ENCODE measurements at places on chromosomes 5 and 9.
A peak's percentile ranks its signal among the peaks of the same experiment; 100 is the strongest.

- peak; percentile 75 for DNase-seq
Measured at GRCh38 chr5:123209502-123210027, 120.5 kb downstream of the PRDM6 start.

DNA sequence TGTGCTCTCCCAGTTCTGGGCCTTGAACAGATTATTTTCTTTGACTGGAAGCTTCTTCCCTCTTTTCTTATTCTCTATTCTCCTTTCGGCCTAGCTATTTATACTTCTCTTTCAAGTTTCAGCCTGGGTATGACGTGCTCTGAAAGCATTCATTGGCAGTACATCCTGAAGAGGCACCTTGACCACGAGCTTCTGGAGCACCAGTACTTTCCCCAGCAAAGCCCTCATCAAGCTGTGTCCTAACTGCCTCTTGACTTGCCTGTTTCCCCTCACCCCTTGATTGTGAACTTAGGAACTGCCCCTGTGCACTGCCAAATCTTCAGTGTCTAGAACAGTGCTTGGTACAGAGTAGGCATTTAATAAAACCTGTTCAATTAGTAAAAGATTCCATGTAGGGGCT is 154.9 kb downstream of the KCTD16 start:
- DNase-seq = no peak

DNA sequence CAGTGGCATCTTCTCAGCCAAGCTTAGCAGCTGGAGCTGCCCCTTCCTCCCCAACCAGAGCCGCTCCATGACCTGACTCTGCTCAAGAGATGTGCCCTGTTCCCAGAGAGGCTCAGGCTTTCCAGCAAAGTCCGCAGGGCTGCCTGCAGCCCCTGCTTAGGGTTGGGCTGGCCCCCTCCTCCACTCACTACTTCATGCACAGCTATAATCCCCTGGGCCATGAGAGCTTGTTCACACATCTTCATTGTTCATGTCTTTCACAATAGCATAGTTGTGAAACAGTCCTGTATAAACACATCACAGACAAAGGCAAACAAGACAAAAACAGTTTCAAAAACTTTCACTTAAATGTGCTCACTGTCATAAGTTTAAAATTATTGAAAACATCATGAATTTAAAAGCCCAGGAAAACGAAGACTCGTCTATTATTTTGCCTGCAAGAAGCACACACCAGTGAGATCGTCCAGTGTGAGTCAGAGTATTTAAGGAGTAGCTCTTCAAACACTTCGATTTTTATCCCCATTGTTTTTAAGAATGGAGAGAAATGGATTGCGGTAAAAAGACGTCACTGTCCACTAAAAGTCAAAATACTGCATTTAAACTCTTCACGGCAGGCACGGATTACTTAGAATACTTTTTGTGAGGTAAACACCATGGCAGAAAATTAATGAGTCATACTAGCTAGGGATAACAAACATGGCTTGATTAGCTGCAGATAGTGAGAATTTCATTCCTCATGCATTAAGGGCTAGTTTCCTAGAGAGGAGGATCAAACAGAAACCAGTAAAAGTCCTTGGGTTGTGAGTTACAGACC is 40.7 kb upstream of the S1PR3 start:
- DNase-seq = peak; percentile 40

DNA sequence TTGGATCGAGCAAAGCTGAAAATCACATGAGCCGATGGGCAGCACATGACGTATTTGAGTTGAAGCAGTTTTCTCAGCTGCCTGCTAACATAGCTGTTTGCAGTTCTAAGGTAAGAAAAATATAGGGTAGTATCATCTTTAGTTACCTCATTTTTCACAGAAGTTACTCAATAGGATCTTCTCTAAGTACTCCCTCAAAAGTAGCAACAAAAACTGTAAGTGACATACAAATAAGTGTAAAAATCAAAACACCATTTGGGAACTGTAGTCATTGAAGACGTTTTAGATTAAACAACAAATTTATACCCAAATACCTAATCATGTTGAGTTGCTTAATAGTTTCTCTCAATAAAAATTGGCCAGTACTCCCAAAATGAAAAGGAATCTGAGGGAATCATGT is 102.6 kb downstream of the ERCC6L2 start:
- DNase-seq = no peak

DNA sequence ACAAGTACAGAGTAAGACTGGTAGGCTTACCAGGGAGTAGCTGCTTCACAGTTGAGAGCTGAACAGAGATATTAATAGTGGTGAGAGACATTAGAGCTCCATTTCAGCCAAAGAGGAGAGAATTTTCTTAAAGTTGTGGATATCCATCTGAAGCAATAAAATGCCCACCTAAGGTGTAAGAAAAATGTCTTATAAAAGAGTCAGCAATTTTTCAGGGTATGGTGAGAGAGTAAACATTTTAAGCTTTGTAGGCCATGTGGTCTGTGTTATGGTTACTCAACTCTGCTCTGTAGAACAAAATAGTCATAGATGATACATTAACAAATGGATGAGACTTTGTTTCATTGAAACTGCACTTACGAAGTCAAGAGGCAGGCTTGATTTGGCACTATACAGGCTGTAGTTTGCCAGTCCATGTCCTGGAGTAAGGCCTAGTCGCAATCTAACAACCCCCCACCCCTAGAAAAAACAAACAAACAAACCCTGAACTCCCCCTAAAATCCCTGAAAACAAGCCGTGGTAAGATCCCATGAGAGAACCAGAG is 945.4 kb upstream of the SEMA6A start:
- DNase-seq = no peak

DNA sequence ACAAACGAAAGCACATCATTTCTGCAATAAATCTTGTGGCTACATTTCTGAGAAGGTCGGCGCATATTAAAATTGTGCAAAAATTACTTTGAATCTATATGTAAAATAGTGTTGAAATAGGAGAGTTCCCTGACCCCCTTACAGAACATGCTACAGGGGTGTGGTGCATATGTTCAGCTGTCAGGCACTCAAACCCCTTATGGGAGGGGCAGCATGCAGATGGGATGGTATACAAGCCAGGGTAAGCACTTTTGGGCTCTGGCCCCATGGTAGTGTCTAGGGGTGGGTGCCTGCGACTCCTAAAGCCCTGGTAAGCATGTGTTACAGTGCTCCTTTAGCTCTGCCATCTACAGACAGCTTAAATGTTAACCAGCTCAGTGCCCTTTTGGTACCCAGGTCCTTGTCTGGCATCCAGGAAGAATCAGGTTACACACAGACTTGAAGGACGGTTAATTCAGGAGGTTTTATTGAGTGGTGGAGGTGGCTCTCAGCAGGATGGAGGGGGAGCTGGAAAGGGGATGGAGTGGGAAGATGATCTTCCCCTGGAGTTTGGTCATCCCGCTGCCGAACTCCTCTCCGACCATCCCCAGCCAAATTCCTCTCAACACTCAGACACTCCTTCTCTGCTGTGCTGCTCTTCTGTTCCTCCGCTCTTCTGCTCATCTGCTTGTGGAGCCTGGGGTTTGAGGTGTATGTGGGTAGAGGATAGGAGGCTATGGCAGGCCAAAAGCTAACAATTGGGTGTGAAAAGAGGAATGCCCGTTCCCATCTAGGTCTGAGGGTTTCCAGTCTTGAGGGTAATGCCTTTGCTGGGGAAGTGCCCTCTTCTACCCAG is 84.6 kb upstream of the RASEF start:
- no peak for DNase-seq

GRCh38 chr5:142842994-142843905 is 73.1 kb downstream of the ARHGAP26 start:
- DNase-seq = no peak

DNA sequence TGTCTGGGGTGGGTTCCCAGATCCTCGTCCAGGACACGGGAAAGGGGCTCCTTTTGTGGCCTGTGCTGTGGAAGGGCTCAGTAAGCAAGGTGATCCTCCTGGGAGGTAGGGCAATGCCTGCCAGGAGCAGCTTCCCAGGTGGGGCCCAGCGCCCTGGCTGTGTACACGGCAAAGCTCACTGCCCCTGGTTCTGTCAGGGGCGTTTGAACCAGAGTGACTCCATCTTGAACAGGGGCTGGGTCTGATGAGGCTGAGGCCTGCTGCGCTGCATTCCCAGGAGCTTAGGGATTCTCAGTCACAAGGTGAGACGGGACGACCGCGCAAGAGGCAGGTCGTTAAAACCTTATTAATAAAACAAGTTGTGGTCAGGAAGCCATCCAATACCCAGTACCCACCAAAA is 19.9 kb upstream of the SLC12A7 start:
- DNase-seq = no peak

GRCh38 chr5:96288166-96288844 is 144.7 kb downstream of the PCSK1 start:
- no peak for DNase-seq

GRCh38 chr9:21030389-21031035 is 928 bp downstream of the HACD4 start:
- no peak for DNase-seq

Data from amniotic stem cell (primary cell).